ENCODE measurements at places on chromosomes 16 and 17.

DNA sequence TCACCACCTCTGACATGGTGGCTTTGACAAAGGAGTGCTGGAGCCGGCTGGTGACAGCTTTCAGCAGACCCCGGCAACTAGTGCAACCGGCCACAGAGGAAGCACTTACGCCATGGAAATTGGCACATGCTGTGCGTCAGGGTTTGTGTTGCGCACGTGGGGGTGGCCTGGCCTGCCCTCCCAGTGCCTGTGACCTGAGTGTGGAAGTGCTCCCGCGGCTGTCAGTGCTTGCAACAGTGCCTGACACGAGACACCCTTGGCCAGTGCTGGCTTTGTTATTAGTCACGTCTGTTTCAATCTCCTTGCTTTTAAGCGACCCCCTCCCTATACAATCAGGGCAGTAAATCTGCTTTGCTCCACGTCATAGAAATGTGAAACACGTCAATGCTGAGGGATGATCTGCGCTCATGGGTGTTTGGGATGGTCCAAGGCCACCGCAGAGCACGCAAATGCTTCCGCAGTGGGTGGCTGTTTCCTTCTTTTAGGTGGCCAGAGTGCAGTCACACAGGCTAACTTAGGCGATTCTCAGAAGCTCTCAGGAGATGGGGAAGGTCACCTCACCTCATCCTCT, 64.3 kb downstream of the PGS1 start:
- DNase-seq: no peak

DNA sequence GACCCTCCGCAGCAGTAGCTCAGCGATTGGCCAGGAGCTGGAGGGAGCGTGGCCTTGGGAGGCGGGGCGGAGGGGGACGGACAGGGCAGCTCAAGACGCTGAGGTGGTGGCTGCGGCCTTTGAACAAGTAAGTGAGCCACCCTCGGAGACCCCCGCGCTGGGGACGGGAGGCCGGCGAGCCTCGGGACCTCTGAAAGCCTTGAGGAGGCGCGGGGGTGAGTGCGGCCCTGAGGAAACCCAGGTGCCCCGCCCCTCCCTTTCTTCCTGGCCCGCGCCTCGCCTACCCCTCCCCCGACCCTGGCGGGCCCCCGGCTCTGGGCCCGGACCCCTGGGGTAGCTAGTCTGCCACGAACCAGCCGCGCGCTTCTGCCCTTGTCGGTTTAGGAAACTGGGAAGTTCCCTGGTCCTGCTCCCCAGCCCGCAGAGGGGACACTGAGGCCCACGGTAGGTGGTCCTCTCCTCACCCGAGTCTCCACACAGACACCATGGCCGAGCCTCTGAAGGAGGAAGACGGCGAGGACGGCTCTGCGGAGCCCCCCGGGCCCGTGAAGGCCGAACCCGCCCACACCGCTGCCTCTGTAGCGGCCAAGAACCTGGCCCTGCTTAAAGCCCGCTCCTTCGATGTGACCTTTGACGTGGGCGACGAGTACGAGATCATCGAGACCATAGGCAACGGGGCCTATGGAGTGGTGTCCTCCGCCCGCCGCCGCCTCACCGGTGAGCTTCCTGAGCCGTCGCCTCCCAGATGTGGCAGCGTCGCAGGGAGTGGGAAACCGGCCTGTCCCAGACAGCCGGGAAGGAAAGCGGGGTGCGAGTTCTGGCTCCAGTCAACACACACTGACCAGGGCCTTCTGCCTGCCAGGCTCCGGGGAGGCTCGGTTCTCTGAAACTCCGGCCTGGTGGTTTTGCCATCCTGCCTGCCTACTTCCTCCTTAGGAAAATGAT, at the start of gene MAPK7:
Gene MAPK7, plus strand, starts transcription at position 83 of the 945 bp plus-strand sequence. Its CDS starts 403 bp downstream, at position 486.
- no peak for DNase-seq

GRCh38 chr16:60271025-60271771, 1537.1 kb upstream of the GOT2 start:
- DNase-seq: no peak

DNA sequence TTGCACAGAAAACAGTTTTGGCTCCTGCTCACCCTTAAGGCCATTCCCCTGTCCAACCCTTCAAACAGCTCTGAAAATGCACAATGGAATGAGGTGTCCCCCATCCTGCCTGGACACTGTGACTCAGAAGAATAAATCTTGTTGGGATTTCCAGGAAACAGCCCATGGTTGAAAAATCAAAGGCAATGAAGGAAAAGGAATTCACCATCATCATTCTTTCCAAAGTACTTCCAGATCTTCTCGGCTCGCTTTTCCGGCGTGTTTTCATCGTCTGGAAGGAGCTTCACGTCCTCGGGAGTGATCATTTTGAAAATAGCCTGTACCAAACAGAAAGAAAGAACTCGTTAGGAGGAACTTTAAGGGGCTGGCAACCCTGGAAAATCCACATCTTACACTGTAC, 4.3 kb downstream of the RCVRN start:
- DNase-seq: no peak

GRCh38 chr16:83803811-83804210, 4.0 kb upstream of the HSBP1 start:
- no peak for DNase-seq

DNA sequence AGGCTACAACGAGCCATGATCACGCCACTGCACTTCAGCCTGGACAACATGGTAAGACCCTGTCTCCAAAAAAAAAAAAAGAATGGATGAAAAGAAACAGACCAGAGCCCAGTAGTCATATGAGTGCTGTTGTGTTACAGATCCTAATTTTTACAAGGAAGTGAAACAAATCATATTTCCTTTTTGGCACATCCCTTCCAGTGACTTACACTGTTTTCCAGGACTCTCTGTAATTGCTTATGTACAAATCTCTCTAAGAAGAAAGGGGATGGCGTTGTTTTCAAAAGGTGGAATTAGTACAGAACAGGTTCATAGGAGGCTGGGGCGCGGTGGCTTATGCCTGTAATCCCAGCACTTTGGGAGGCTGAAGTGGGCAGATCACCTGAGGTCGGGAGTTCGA, 19.8 kb upstream of the ZNF594 start:
- DNase-seq: no peak

DNA sequence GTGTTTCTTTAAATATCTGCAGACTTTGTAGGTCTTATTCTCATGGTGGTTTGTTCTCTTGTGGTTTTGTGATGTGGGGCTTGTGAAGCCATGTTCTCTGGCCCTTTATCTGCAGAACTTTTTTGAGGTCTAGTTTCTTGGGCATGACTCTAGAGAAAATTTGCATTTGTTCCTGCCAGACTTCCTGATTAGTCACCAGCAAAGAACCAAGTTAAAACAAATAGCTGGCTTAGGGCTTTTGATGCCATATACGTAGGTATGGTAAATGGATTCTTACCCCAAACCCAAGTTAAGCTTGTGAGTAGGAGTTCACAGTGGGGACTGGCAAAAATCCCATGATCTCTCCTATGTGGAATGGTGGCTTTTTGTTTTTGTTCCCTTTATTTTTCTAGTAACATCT, 68.7 kb upstream of the IRX3 start:
- DNase-seq: no peak

DNA sequence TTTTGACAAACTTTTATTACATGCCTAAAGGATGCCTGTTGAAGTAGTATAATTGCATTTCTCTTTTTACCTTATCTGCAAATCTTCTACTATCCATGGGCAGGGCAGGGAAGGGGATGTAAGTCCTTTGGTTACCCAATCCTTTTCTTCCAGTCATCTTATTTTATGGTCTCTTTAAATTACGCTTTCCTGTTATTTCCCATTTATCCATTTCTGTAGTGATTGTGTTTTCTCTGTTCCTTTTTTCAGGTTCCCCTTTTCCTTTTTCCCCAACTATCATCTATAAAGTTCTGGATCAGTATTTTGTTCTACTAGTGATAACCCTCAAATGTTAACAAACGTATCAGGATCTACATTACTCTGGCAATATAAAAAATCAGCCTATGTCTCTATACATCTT, 3.3 kb upstream of the ABCA9 start:
- no peak for DNase-seq

DNA sequence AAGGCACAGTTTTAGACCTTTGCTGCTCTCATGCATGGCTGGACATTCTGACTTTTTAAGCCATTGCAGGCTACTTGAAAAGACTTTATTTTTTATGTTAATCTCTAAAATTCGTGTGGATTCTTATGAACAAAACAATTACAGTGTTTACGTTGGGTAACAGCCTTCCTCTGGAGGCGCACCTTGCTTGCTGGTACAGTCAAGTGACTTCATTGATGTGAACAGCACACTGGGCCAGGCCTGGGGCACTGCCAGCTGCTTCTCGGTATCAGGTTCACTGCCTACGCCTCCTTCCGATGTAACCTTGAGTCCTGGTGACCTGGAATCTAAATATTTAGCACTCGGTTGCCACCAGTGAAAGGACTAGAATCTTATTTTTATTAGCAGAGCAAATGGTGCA, 27.8 kb downstream of the MARCHF10 start:
- no peak for DNase-seq

- DNase-seq: no peak
Observed at GRCh38 chr17:61451538-61452300, 503 bp upstream of the TBX4 start.

DNA sequence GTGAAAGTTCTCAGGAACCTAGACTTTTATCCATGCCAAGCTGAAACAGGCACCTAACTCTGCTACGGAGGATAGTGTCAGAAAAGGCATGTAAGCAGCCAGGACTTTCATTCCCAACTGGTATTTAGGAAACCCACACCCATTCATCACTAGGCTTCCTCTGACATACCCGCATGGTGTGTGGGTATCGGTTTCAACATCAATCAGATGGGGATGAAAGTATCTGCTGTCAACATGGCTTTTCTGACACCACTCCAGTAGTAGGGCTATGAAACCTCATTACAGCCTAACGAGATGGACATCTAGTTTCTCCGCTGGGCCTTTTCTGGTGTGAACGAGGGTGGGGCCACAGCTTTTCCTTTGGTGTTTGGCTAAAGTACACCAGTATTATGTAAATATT, 1178.3 kb downstream of the CDH11 start:
- DNase-seq: no peak

DNA sequence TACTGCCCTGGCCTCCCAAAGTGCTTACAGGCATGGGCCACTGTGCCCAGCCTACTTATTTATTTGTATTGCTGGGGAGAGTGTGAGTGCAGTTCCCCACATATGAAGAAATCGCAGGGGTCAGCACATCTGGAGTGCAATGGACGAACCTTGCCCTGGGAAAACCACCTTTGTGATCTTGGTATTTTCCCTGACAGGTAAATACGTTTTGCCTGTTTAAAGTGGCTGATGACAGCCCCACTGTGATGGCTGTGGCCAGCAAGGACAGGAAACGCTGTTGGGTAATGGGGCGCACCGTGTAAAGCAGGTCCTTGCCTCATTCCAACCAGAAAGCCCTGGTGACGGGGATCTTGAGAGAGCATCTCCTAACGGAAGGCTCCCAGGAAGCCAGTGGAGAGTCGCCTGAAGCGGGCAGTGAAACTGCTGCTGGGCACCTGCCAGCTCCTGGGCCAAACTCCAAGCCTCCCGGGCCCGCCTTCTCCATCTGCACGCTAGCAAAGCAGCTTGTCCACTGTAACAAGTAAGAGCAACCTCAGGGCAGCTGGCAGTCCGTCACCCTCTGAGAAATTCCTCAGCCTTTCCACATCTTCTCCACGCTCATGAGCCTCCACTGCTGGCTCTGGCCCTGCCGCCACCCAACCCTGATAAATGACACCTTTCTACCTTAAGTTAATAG, 17.5 kb downstream of the EMC8 start:
- DNase-seq: no peak

DNA sequence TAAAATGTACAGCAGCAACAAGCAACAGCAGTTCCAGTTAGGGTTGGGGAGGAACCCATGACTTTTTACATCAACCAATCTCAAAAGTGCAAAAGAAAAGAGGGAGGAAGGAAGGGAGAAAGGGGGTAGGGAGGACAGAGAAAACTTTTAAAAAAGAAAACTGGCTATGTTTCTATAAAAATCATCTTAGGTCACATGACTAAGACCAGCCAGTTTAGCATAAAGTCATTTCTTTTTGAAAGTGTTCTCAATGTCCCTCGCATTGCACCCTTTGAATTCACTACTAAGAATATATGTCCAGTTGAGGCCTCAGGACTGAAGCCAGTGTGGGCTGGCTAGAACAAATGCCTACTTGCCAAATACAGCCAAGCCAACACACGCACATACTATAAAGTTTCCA, 28.9 kb downstream of the DCUN1D3 start:
- no peak for DNase-seq

GRCh38 chr17:50561746-50562141, 1.2 kb downstream of the CACNA1G start:
- DNase-seq: no peak

DNA sequence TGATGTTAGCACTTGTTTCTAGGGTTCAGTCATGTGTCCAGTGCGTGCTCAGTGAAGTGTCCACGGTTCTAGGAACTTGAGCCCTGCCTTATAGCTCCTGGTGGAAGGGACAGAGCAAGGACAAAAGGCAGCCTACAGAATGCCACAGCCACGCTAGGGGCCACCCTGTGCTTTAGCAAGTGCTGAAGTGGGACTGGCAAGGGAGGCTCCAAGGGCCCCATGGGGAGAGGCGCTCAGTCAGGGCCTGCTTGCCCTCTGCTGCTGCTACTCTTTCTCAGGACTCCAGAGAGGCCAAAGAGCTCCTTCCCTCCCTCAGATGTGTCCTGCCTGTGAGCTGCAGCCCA, 6.8 kb downstream of the NT5C start:
- no peak for DNase-seq

GRCh38 chr17:61700252-61700651, 109.2 kb upstream of the NACA2 start:
- DNase-seq: no peak

DNA sequence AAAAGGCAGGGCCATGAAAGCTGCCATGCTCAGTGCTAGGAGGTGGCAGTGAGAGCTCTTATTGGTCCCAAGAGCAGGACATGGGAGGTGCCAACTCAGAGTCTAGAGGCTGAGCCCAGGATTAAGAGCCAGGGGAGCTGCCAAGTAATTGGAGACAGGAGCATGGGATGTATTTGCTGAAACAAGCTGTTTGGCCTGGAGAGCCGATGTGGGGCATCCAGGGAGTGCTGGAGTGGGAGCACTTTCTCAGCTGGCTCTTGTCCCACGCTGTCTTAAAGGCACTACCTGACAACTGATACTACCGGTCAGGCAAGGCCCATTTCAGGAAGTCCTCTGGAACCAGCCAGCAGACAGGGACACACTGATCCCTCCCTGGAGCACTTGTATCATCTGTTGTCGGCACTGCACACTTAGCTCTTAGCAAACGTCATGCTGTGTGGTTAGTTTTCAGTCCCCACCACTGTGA, 19.3 kb downstream of the ANKFN1 start:
- no peak for DNase-seq

DNA sequence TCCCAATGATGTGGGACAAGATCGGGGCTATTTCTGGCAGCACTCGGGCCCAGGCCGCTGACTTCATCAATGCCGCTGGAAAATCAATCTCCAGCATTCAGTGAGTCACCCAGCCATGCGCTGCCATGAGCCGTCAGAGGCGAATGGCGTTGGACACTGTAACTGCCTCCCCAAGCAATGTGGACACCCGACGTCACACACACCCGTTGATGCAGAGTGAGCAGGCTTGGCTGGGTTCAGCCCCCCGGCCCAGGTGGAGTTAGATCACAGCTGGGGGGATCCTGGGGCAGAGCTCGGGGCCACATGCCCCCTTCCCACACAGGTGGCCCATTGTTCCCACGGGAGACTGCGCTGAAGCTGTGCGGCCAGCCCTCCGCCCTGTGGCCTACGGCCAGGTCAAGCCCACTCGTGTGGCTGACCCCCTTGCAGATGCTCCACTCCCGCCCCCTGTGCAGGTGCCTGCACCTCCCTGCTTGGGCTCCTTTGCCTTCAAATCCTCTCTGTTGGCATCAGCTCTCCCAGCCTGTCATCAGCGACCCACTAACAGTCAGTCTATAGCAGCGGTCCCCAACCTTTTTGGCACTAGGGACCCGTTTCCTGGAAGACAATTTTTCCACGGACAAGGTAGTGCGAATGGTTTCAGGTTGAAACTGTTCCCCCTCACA, 89.9 kb downstream of the TBC1D16 start:
- DNase-seq: no peak

- DNase-seq: no peak
Observed at GRCh38 chr17:54967621-54968261, 713 bp downstream of the COX11 start.
